ENCODE measurements at places on chromosomes 11 and 22. TPM values are rescaled to one million over a fixed set of nuclear protein-coding genes. Genes with fewer than 3 reads are reported as not detected.

Gene FGF19
- total RNA-seq: 0.08 TPM

Gene PSMC3
- total RNA-seq: 204 TPM

Gene FAM227A
- 1.1 TPM for total RNA-seq

Gene MRGPRE
- total RNA-seq: 0.10 TPM

Gene RAB36
- total RNA-seq: 8.3 TPM

Gene JAML
- total RNA-seq: not detected

Gene CHRM1
- 0.11 TPM for total RNA-seq

Gene NRIP3
- total RNA-seq: 1.1 TPM

Gene CCDC15
- 0.54 TPM for total RNA-seq

Gene TSGA10IP
- total RNA-seq: not detected

Gene SSTR3
- not detected for total RNA-seq

Gene NXPE1
- total RNA-seq: not detected

Gene SNRPD3
- total RNA-seq: 142 TPM

Gene OR6T1
- total RNA-seq: not detected

Gene CPT1B
- total RNA-seq: 15.7 TPM

Gene TESMIN
- total RNA-seq: 3.1 TPM

Gene NXPE4
- total RNA-seq: not detected

Gene RIMBP3B
- total RNA-seq: 0.31 TPM

Gene LRRC55
- not detected for total RNA-seq

Gene CXCR5
- 0.07 TPM for total RNA-seq

Gene TPBGL
- total RNA-seq: 0.22 TPM

Gene APOA4
- not detected for total RNA-seq

Gene SLC25A45
- 12.5 TPM for total RNA-seq

Gene RBMXL2
- total RNA-seq: not detected

Gene MCM5
- 88.4 TPM for total RNA-seq

Gene GRAMD1B
- total RNA-seq: 38.4 TPM

Gene KRTAP5-8
- not detected for total RNA-seq

Gene PHLDA2
- total RNA-seq: 135 TPM

Gene SCGB1A1
- not detected for total RNA-seq

Gene PLA2G6
- 3.8 TPM for total RNA-seq

Gene MRPL21
- 130 TPM for total RNA-seq

Gene TEX54
- not detected for total RNA-seq

Gene PNPLA2
- 48.6 TPM for total RNA-seq

Gene PNPLA5
- 0.04 TPM for total RNA-seq

Gene RANGAP1
- total RNA-seq: 107 TPM

Gene EMID1
- total RNA-seq: 0.28 TPM

Gene SLC5A12
- not detected for total RNA-seq

Gene CABP2
- not detected for total RNA-seq

Gene FAM180B
- total RNA-seq: not detected

Gene OR51E2
- not detected for total RNA-seq

Gene INPP5J
- 0.68 TPM for total RNA-seq

Gene SCT
- total RNA-seq: not detected

Gene RIMBP3C
- total RNA-seq: 0.23 TPM

Gene RRP7A
- 56.9 TPM for total RNA-seq

Gene EHF
- 0.55 TPM for total RNA-seq

Gene FAM181B
- 0.05 TPM for total RNA-seq

Gene DDIAS
- total RNA-seq: 18.9 TPM

Gene KCNJ4
- 0.14 TPM for total RNA-seq

Measured in A549 treated with DMSO at 1 μM for 4 hours (cell line).